ENCODE measurements at places on chromosomes 3 and 15. TPM values are rescaled to one million over a fixed set of nuclear protein-coding genes. Genes with fewer than 3 reads are reported as not detected.
A peak's percentile ranks its signal among the peaks of the same experiment; 100 is the strongest.

The GALNT15 gene
- total RNA-seq = 7.2 TPM

The FBLN2 gene
- total RNA-seq = 84.5 TPM

- H3K4me3 ChIP-seq = peak overlapping the region; percentile 49
- DNase-seq = peak; percentile 15
- peaks cover 10% of the 10 kb centered on the region for H3K36me3 ChIP-seq
- H3K27me3 ChIP-seq = no peaks in the 10 kb centered on the region
Observed at GRCh38 chr3:32045091-32045915, 61.1 kb upstream of the GPD1L start.

GRCh38 chr3:193418576-193419373 lies 40.2 kb upstream of the ATP13A5 start:
- no peaks in the 10 kb centered on the region for H3K27me3 ChIP-seq
- H3K4me1 ChIP-seq = no peaks in the 10 kb centered on the region
- DNase-seq = no peak

- H3K36me3 ChIP-seq = peaks cover 10% of the 10 kb centered on the region
- H3K4me3 ChIP-seq = no peak overlapping the region
- DNase-seq = no peak
Observed at GRCh38 chr15:64099379-64099778, 3.6 kb downstream of the SNX1 start.

GRCh38 chr3:16326724-16327349 lies 61.8 kb downstream of the OXNAD1 start:
- H3K4me3 ChIP-seq = no peak overlapping the region
- H3K4me1 ChIP-seq = peaks cover 15% of the 10 kb centered on the region
- H3K27me3 ChIP-seq = peaks cover 6% of the 10 kb centered on the region
- no peak overlapping the region for H3K27ac ChIP-seq
- DNase-seq = no peak

GRCh38 chr3:66267031-66267430 lies 46.2 kb downstream of the SLC25A26 start:
- no peak for DNase-seq
- no peaks in the 10 kb centered on the region for H3K4me1 ChIP-seq
- H3K36me3 ChIP-seq = no peaks in the 10 kb centered on the region
- H3K4me3 ChIP-seq = no peak overlapping the region
- no peaks in the 10 kb centered on the region for H3K27me3 ChIP-seq

The NIPA2 gene
- 73.0 TPM for total RNA-seq

GRCh38 chr3:65979162-65979561 lies 59.6 kb downstream of the MAGI1 start:
- H3K27ac ChIP-seq = peak overlapping the region; percentile 91
- peak overlapping the region; percentile 73 for H3K4me3 ChIP-seq
- peaks cover 30% of the 10 kb centered on the region for H3K4me1 ChIP-seq
- peaks cover 19% of the 10 kb centered on the region for H3K36me3 ChIP-seq

GRCh38 chr3:99576904-99577559 lies 61.4 kb upstream of the COL8A1 start:
- DNase-seq = no peak
- H3K4me1 ChIP-seq = peaks cover 43% of the 10 kb centered on the region
- peak overlapping the region; percentile 34 for H3K27ac ChIP-seq
- no peaks in the 10 kb centered on the region for H3K27me3 ChIP-seq

DNA sequence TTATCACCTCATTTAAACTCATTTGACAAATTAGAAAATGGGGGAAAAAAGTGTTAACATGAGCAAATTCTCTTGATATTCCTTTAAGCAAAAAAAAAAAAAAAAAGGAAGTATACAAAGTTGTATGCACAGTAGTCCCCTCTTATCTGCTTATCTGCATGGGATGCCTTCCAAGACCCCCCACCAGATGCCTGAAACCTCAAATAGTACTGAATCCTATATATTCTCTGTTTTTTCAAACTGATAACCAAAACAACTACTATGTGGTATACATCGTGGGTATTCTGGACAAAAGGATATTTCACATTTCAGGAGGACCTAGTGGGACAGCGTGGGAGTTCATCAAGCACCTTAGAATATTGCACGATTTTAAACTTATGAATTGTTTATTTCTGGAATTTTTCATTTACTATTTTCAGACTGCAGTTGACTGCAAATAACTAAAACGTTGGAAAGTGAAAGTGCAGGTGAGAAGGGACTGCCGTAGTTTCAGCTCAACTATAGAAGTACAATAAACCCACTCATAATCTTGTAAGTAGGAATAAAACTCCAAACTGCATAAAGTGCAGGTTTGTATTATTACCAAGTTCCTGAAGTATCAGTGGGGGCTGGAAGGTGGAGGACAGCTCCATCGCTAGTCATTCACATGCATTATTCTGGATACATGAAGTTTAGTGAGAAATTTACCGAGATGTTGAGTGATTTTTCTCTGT lies 43.6 kb upstream of the PLCL2 start:
- H3K27me3 ChIP-seq = peaks cover 1% of the 10 kb centered on the region
- H3K4me1 ChIP-seq = peaks cover 13% of the 10 kb centered on the region
- H3K27ac ChIP-seq = no peak overlapping the region
- H3K36me3 ChIP-seq = no peaks in the 10 kb centered on the region
- no peak for DNase-seq
- H3K4me3 ChIP-seq = no peak overlapping the region

- H3K36me3 ChIP-seq = no peaks in the 10 kb centered on the region
- H3K27me3 ChIP-seq = 0 out of 2 replicates have a peak, but pooled peaks cover 1% of the 10 kb centered on the region
- H3K4me3 ChIP-seq = no peak overlapping the region
- H3K27ac ChIP-seq = no peak overlapping the region
Observed at GRCh38 chr3:175590745-175591144, 731.6 kb downstream of the NAALADL2 start.

GRCh38 chr3:54772051-54772450 lies 155.8 kb downstream of the LRTM1 start:
- H3K27ac ChIP-seq = no peak overlapping the region
- no peaks in the 10 kb centered on the region for H3K4me1 ChIP-seq
- H3K4me3 ChIP-seq = no peak overlapping the region

DNA sequence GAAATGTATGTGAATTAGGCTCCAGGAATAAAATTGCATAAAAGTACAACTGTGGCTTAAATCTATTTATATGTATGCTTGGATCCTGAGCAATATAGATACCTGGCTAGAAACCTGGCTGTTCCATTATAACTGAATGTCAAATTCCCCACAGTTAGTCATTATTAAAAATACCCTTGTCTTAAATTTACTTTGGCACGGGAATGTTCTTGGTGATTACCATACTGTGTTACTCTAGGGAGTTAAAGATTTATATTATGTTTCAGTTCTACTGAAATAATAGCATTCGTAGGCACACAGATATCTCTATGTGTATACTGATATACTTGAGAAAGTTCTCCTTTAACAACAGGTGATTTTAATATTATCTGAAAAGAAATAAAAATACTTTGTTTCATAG lies 394.1 kb downstream of the PTPRG start:
- no peak overlapping the region for H3K4me3 ChIP-seq
- no peaks in the 10 kb centered on the region for H3K27me3 ChIP-seq
- peaks cover 7% of the 10 kb centered on the region for H3K36me3 ChIP-seq
- peaks cover 10% of the 10 kb centered on the region for H3K4me1 ChIP-seq
- no peak overlapping the region for H3K27ac ChIP-seq
- DNase-seq = no peak

The TMEM212 gene
- total RNA-seq = not detected

The IL12A gene
- 3.4 TPM for total RNA-seq

Data from HFFc6 (cell line).